ENCODE measurements at places on chromosomes 13 and 19. TPM values are rescaled to one million over a fixed set of nuclear protein-coding genes. Genes with fewer than 3 reads are reported as not detected.

The DCT gene
- not detected for total RNA-seq

The GTPBP3 gene
- 31.6 TPM for total RNA-seq

The ZNF296 gene
- 5.0 TPM for total RNA-seq

The STRN4 gene
- total RNA-seq = 88.9 TPM

- peaks cover 3% of the 10 kb centered on the region for H3K27me3 ChIP-seq
- peaks cover 10% of the 10 kb centered on the region for H3K4me1 ChIP-seq
- H3K4me3 ChIP-seq = no peak overlapping the region
Observed at GRCh38 chr13:28583651-28584091, 75.3 kb upstream of the POMP start.

DNA sequence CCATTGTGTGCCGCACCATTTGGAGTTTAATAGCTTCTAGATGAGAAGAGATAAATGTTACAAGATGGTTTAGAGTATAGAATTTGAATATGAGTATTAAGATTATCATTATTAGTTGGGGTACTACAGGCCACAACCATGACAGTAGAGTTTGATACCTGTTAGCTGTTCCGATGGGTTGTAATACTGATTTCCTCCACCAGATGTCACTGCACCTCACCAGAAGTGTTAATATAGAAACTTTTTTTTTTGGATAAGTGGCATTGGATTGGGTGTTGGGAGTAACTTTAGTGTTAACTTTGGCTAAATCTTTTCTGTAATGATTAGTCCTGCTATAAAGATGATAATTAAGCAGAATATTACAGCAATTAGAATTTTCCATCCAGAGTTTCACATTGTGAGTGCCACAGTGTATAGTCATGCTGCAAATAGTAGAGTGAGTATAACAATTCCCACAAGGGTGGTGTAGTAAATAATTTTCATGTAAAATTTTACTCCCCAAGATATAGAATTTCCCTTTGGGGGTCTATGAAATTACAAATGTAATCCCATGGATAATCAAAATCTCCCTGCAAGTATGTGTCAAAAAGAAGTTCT, 56.3 kb downstream of the PSG3 start:
- H3K27ac ChIP-seq = no peak overlapping the region
- H3K27me3 ChIP-seq = peaks cover 6% of the 10 kb centered on the region
- no peak for DNase-seq
- H3K4me1 ChIP-seq = no peaks in the 10 kb centered on the region

DNA sequence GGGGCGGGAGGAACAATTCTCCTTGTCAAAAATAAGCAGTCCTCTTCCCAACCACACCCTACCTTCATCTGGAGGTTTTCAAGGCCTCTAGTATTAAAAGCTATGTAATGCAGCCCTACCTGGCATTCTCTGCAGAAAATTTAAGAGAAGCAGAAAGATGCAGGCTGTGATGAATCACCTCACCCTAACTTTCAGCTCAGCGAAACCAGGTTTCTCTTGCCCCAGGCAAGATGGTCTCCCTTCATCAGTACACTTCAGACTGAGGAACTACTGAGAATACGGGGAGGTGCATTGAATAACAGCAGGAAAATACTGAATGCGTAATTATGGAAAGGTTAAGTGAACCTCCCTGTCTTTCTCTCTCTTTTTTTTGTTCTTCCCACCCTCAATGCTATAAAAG, 437.6 kb upstream of the KLF12 start:
- H3K27ac ChIP-seq = no peak overlapping the region
- no peak overlapping the region for H3K4me3 ChIP-seq
- peaks cover 47% of the 10 kb centered on the region for H3K27me3 ChIP-seq
- no peak for DNase-seq
- H3K4me1 ChIP-seq = peaks cover 9% of the 10 kb centered on the region
- H3K36me3 ChIP-seq = no peaks in the 10 kb centered on the region
